Naive thymus-derived CD8-positive, alpha-beta T cell (primary cell): ENCODE measurements at places on chromosomes 2 and 18. TPM values are rescaled to one million over a fixed set of nuclear protein-coding genes. Genes with fewer than 3 reads are reported as not detected.

DNA sequence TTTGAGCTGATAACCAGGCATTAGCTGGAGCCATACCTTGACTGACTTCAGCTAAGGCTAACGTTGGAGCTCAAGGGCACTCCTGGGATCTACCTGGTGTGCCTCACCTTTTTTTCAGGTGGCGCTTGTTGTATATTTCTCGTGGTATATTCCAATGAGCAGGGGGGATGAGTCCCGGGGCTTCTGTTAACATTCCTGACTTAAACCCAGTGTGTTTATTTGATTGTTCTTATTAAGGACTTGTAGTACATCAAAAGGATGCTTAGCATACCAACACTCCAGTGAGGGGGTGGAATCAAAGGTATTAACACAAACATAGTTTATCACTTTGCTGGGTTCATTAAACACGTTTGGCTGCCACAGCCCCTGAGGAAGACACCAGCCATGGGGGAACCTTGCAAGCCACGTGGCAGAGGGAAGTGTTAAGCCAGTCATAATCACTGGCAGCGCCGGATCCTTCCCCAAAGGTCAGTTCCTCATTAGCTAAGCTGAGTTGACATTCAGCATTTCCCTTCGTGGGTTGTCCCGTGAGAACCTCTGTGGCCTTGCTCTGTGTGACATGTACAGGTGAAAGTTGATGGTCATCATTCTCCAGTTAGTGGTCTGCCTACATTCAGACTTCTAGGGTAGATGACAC, 119.5 kb upstream of the MCFD2 start:
- no peaks in the 10 kb centered on the region for H3K27me3 ChIP-seq
- H3K27ac ChIP-seq, result no peak overlapping the region
- no peak for DNase-seq
- no peak overlapping the region for H3K4me3 ChIP-seq
- peaks cover 3% of the 10 kb centered on the region for H3K36me3 ChIP-seq

Gene SIX2
- polyA plus RNA-seq, result not detected

DNA sequence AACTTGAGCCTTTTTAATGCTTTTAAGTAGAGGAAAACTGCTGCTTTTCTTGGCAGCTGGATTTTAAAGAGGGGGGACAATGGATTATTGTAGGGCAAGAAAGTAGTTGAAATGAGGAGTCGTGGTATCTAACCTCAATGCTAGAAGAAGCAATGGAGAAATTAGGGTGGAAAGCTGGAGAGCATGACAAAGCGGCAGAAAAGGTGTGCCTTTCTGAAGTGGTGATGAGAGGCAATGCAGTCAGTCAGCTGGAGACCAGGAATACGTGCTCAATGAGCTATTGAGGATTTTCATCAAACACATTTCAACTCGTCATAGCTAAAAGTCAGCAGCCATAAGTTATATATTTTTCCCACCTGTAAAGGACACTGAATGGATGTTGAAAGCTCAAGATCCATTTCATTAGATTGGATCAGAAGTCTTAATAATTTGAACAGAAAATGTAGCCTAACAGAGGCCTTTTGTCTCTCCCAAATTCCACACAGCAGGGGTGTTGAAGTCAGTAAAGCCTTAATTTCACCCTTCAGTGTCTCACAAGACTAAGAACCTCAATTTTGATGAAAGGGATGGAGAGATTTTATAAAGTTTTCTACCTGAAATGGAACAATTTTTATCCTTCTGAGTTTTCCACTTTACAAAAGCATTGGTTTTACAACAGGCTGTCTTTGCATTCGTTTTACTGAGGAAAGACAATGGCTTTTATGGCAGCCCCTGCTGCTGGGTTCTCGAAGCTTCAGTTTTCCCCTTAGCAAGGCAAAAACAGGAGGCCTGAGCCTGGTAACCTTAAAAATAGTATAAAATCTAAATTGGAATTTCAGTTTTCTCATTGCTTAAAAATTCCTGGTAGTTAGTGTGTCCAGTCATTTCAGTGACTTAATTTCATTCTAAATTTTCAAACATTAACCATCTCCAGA, 131.1 kb downstream of the CCDC102B start:
- DNase-seq, result no peak
- no peak overlapping the region for H3K27ac ChIP-seq
- no peaks in the 10 kb centered on the region for H3K36me3 ChIP-seq
- no peaks in the 10 kb centered on the region for H3K27me3 ChIP-seq

- no peak for DNase-seq
- peaks cover 65% of the 10 kb centered on the region for H3K4me1 ChIP-seq
- H3K4me3 ChIP-seq, result peak overlapping the region; percentile 91
- no peaks in the 10 kb centered on the region for H3K27me3 ChIP-seq
- H3K36me3 ChIP-seq, result no peaks in the 10 kb centered on the region
Observed at GRCh38 chr2:197805715-197806633, 1.6 kb downstream of the PLCL1 start.

DNA sequence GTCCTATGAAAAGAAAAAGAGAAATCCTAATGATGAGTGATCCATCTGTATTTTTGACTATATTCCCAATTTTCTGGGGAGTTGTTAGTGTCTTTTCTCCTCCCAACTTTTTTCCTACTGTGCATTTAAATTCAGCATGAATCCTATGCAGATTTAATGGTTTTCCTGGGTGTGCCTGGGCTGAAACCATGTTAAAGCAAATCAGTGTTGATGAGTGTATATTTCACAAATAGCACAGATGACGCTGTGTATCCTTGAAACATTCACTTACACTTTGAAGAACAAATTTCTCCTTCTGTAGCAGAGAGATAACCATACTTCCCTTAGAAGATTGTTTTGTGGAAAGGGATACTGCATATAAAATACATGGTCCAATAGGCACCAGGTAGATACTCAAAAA, 114.3 kb downstream of the TRIB2 start:
- H3K27ac ChIP-seq, result no peak overlapping the region
- H3K36me3 ChIP-seq, result no peaks in the 10 kb centered on the region
- no peak for DNase-seq
- no peaks in the 10 kb centered on the region for H3K4me1 ChIP-seq
- H3K4me3 ChIP-seq, result no peak overlapping the region
